ENCODE measurements at places on chromosomes 4 and X.

- DNase-seq = no peak
Measured at GRCh38 chr4:150768497-150768896, 186.5 kb downstream of the MAB21L2 start.

DNA sequence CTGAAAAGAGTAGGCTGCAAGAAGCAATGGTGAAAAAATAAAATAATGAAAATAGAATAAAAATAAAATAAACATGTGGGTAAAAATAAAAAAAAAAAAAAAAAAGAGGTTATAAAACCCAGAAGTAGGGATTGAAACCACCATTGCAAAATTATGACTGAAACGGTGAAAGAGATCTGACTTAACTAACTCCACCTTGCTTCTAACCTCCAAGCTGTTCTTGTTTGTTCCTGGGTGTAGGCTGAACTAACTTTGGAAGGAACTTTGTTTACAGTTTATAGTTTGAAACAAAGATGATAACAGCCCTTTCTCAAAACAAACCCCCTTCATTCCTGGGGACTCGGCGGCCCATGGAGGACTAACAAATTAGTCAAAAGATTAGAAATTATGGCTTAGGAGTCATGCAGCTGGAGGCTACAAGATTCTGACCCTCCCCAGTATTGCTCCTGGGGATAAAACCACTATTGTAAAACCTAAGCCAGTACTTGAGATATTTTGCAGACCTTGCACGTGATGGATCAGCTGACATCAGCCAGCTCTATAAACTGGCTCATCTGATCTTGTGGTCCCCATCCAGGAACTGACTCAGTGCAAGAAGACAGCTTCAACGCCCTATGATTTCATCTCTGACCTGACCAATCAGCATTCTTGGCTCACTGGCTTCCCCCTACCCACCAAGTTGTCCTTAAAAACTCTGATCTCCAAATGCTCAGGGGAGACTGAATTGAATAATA, 30.4 kb downstream of the DDX60L start:
- DNase-seq = no peak

- DNase-seq = no peak
Measured at GRCh38 chr4:169219440-169219839, 51.3 kb downstream of the SH3RF1 start.

- DNase-seq = no peak
Measured at GRCh38 chrX:49947781-49948180, 25.4 kb downstream of the CLCN5 start.

- no peak for DNase-seq
Measured at GRCh38 chr4:125008676-125009075, 296.1 kb upstream of the ANKRD50 start.

GRCh38 chrX:45505214-45505613, 304.5 kb upstream of the DIPK2B start:
- DNase-seq = no peak

GRCh38 chr4:79623021-79623870, 215.2 kb upstream of the GK2 start:
- no peak for DNase-seq

DNA sequence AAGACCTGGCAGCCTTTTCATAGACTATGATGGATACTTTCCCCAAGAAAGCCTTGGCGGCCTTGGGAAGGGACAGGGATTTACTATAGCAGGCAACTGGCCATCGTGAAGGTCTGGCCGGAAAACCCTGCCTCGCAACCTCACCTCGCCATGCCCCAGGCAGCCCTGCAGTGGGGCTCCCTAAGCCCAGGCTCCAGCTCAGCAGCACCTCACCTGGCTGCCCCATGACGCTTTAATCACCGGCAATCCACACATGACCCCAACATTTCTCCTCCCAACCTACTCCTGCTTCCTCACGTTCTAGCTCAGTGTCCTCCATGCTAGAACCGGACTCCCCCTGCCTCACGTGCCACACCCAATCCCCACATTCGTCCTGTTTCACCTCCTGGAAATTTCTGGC, 82.4 kb downstream of the NSUN7 start:
- no peak for DNase-seq

GRCh38 chr4:185272245-185272644, 62.8 kb downstream of the SNX25 start:
- DNase-seq = no peak

All from activated CD4-positive, alpha-beta T cell treated with anti-CD3 and anti-CD28 coated beads, Interleukin-2, amount 50 U/mL, for 1 hour (primary cell).